ENCODE measurements at places on chromosomes 16 and 17. TPM values are rescaled to one million over a fixed set of nuclear protein-coding genes. Genes with fewer than 3 reads are reported as not detected.

ASGR2 gene
- not detected for total RNA-seq

PGAP6 gene
- 47.3 TPM for total RNA-seq

KRTAP4-9 gene
- not detected for total RNA-seq

KRT9 gene
- total RNA-seq: not detected

RGS11 gene
- 5.2 TPM for total RNA-seq

CCR7 gene
- not detected for total RNA-seq

RBL2 gene
- 38.3 TPM for total RNA-seq

P2RX5 gene
- total RNA-seq: 0.18 TPM

RAPGEFL1 gene
- 2.3 TPM for total RNA-seq

DNAI2 gene
- total RNA-seq: not detected

GDPD1 gene
- total RNA-seq: 0.18 TPM

TXNL4B gene
- 10.4 TPM for total RNA-seq

C1QTNF8 gene
- not detected for total RNA-seq

FLII gene
- total RNA-seq: 198 TPM

SMIM22 gene
- not detected for total RNA-seq

CDH1 gene
- total RNA-seq: not detected

ASIC2 gene
- total RNA-seq: not detected

RNFT1 gene
- total RNA-seq: 7.8 TPM

CTRB2 gene
- not detected for total RNA-seq

C16orf54 gene
- total RNA-seq: not detected

RNF135 gene
- 12.5 TPM for total RNA-seq

SALL1 gene
- 1.3 TPM for total RNA-seq

NPIPA1 gene
- 53.0 TPM for total RNA-seq

SPNS3 gene
- total RNA-seq: not detected

HAS3 gene
- total RNA-seq: 3.6 TPM

All from cardiac atrium fibroblast (primary cell).